ENCODE measurements at places on chromosomes 3 and 15.

- DNase-seq = no peak
Observed at GRCh38 chr15:52128568-52128967, 16.0 kb upstream of the BCL2L10 start.

GRCh38 chr15:79376383-79376782 lies 55.8 kb upstream of the MINAR1 start:
- DNase-seq = no peak

- no peak for DNase-seq
Observed at GRCh38 chr3:122091602-122092295, 36.6 kb downstream of the CD86 start.

GRCh38 chr3:106611841-106612240 lies 743.0 kb upstream of the CBLB start:
- DNase-seq = no peak

DNA sequence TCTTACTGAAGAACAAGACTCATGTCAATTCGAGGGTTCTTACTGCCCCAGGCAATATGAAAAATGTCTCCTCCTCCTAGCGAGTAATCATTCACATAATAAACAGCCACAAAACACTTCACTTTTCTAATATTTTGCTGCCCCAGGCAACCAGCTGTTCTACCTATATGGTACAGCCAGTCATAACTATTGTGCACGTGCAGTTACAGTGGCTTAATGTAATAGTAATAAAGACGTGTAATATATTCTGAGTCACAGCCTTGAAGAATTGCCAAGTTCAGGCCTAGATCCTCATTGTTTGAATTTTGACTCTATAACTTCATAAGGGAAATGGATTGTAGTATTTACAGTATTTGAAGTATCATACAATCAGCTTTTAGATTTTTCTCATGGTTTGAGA lies 1250.0 kb upstream of the GBE1 start:
- no peak for DNase-seq

DNA sequence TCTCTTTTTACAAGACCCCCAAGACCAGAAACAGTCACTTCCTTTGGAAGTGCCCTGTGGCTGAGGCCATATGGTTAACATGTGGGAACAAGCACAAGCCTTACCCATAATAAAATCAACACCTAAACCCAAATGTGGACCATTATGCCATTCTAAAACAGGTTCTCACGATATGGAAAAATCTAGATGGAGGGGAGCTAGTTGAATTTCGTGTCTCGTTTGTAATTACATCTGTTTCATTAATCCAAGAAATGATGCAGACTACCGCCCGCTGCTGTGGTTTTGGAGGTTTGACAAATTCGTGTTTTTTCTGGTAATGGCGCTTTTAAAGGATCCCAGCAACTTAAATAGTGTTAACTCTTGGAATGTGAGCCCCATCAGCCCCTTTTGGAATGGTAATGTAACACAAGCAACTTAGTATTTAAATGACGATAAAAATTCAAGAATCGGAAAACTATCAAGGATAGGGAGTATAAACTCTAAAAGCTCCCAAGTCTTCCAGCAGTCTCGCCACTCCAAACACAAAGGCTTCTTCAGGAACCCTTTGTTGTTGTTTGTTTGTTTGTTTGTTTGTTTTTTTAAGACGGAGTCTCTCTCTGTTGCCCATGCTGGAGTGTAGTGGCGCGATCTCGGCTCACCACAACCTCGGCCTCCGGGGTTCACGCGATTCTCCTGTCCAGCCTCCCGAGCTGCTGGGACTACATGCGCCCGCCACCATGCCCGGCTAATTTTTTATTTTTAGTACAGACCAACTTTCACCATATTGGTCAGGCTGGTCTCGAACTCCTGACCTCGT lies 1.1 kb downstream of the CNBP start:
- DNase-seq = no peak

DNA sequence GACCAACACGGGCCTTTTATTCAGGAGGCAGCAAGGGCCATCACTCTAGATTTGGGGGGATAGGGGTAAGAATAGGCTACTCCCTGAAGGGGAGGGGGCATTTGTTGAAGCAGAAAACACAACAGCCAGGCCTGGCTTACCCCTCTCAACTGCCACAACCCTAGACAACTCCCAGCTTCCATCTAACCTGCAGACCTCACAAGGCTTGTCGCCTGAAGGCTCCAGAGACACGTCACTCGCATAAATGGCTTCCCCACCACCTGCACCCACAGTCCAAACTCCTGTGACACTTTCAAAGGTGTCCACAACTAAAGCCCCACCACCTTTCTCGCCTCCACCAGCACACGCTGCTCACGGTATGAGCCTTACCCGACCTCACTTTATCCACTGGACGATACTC lies 14.9 kb downstream of the POLG start:
- DNase-seq = no peak

DNA sequence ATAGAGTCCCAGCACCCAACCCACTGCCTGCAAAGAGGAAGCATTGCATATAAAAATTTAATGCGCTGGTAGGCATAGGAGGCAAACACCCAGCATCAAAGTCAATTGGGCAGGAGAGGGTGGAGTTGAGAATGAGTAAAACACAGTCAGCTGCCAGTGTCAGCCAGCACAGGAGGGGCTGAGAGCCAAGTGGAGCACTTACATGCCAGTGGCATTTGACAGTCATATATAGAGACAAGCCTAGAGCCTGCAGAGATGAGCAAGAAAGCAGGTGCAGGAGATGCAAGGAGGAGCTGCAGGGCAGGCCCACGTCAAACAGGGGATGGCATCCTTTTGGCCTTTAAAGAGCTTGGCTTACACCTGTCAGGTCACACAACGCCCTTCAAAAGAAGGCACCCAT lies 27.6 kb upstream of the ZFAND6 start:
- no peak for DNase-seq

DNA sequence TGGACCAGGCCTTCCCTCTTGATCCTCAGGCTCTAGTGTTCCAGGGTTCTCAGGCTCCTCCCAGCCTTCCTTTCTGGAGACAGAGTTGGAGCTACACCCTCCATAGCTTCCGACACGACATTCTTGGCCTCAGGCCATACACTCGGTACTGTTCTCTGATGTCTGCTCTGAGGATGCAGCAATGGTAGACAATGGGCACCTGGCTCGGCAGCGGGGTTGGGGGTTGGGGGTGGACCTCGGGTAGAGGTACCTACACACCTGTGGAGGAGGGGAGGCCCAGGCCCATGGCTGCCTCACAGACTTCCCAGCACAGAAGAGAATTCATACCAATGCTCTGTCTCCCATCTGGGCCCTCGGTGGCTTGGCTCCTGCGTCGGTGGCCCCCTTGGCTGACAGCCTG lies 21.4 kb downstream of the CCDC13 start:
- no peak for DNase-seq

- DNase-seq = no peak
Observed at GRCh38 chr15:36331531-36332275, 247.7 kb upstream of the CDIN1 start.

DNA sequence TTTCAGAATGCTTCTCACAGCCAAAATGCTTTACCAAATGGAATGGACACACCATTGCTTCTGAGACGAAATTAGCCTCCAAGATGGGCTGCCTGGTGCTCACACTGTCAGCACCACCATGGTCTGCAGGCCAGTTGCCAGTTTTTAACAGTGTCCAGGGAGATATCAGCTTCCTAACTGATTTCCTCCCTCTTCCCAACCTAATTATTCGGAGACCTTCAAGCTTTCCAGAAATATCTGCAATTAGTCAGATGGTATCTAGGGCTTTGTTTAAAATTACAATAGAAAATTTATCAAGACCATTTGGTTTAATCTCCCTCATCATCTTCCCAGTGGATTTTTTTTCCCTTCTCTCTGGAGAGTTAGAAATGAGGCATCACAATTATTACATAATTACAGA lies 287.5 kb downstream of the ZPLD1 start:
- no peak for DNase-seq

GRCh38 chr15:85950101-85950500 lies 129.6 kb upstream of the AGBL1 start:
- DNase-seq = no peak

GRCh38 chr3:186782542-186783057 lies 777 bp upstream of the EIF4A2 start:
- no peak for DNase-seq

GRCh38 chr3:99470841-99471240 lies 167.6 kb upstream of the COL8A1 start:
- no peak for DNase-seq

- no peak for DNase-seq
Observed at GRCh38 chr3:173725507-173725906, 328.0 kb downstream of the NLGN1 start.

DNA sequence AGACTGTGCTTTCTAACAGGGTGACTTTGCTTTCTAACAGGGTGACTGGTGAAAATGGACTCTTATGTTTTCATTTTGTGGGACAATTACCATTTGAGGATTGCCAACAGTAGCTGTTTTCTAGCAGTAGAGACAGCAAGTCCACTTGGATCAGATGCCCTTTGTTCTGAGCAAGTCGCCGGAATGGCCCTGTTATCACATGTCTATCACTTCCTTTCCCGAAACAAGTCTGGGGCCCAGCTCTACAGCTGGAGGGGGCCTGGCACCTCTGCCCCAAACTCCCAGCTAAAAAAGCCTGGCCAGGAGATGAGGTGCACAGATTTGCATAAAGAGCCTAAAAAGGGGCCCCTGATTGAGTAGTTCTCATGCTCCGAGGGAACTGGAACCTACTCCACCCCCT lies 44.6 kb downstream of the THBS1 start:
- DNase-seq = no peak

GRCh38 chr3:11692532-11692813 lies 48.8 kb upstream of the VGLL4 start:
- DNase-seq = no peak

DNA sequence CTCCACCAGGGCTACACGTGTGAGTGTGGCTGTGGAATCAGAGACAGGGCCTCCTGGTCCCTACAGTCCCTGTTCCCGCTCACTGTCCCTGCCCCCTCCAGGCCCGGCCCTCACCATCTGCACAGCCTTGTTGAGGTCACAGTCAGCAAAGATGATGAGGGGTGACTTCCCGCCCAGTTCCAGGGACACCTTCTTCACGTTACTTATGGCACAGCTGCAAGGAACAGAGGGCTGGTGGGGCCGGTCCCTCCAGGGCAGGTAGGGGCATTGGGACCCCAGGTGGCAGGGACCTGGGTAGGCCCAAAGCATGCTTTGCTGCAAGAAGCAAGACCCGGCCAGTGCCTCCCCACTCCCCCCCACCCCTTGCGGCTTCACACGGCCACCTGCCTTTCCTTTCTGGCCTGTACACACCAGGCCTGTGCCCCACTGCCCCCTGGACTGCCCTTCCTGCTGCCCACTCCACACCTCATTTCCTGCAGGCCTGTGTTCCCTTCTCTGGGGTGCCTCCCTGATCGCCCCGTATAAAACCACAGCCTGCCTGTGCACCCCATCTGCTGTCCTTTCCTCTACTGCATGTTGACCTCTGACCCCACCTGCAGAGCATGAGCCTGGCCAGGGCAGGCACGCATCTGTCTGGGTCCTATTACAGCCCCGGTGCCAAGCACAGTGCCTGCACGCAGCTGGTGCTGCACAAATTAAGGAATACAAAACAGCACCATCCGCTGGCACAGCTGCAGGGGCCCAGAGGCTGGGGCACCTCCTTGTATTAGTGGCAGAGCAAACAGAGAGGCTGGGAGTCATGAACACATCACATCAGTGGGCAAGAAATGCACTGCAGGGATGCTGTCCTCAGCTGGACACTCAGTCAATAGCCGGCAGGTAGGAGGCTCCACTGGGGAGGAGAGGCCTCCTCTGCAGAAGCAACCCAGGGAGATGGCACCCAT lies 30.8 kb upstream of the SLC41A3 start:
- DNase-seq = no peak

GRCh38 chr15:65996901-65997300 lies 127.6 kb downstream of the RAB11A start:
- no peak for DNase-seq

DNA sequence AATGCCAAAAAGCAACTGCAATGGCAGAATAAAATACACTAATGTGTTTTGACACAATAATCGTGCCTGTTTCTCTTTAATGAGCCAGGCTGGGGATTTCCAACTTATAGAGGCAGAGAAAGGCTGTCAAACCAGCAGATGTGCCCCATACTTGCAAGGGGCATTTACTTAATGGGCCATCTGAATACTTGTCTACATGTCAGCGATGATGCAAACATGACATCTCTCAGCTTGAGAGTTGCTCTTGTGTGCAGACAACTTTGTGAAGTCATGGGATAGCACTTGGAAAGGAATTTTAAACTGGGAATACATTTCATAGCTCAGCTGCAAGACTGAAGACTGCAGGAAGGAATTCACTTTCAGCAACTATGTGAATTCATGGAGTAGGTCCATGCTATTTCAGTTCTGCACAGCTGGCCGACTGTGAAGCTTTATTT lies 127.4 kb upstream of the ADAMTS9 start:
- DNase-seq = no peak

GRCh38 chr3:78644847-78645246 lies 1123.0 kb downstream of the ROBO1 start:
- no peak for DNase-seq

All from T-helper 2 cell (primary cell).